Right hindlimb (tissue), 1 donor: ENCODE measurements at places on chromosomes 5 and 9.

- no peak for DNase-seq
Observed at GRCh38 chr5:172109749-172110148, 78.3 kb downstream of the STK10 start.

GRCh38 chr9:3863686-3864085 lies 337.9 kb upstream of the RFX3 start:
- no peak for DNase-seq

GRCh38 chr5:135986401-135986800 lies 31.6 kb upstream of the LECT2 start:
- no peak for DNase-seq

DNA sequence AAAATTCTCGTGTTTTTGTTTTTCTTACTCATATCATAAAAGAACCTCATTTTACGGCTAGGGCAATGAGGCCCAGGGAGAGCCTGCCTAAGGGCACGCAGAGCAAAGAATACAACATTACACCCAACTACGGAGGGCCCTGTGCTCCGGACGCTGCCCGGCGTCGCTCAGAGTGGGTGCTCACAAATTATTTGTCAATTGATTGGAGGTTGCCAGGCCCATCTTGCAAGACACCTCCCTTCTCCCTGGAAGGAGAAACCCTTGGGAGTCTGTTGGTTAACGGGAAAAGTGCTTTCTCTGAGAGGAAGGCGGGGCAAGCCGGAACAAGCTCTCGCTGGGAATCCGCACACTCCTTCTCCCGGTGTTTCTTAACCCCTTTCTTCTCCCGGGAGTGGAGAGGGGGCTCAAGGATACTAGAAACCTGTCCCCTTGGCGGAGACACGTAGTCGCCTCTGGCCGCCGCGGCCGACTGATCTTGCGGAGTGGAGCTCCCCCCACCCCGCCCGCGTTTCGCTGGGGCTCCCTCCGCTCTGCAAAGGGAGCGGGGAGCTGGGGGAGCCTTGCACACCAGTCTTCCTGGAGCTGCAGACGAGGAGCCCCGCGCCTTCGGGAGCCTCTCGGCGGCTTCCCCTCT lies 599.3 kb upstream of the SGCD start:
- no peak for DNase-seq
